ENCODE measurements at places on chromosomes 13 and 19.

DNA sequence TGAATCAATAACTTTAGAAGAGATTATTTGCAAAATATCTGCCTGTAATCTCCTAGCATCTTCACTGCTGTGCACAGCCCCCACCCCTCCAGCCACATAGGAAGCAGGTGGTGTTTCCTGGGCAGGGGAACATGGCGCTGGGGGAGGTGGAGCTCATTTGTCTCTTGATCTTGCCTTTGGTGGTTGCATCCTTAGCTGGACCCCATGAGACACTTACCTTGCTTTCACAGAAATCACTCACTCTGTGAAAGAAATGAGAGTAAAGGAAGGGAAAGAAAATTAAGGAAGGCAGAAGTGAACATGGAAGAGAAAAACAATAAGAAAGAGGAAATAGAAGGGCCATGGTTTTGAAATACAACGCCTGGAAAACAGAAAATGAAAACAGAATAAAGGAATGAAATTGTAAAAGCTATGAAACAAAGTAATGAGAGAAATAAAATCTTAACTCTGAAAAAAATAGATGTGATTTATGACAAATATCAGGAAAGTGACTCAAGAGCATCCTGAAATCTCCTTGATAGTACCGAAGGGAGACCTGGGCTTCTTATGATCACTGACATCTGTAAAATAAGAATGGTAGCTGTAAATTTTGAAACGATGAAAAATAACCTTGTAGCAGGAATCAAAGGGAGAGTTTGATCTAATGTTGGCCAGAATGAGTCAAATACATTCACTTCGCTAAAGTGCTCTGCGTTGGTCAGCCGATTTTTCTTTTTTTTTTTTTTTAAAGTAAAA lies 17.2 kb upstream of the RNASEH2B start:
- DNase-seq = no peak

GRCh38 chr19:42175952-42176648 lies 41.4 kb downstream of the DEDD2 start:
- no peak for DNase-seq

- no peak for DNase-seq
These were observed 89.8 kb upstream of the MYCBP2 start for GRCh38 chr13:77416666-77417212.

GRCh38 chr19:31232871-31233270 lies 116.4 kb downstream of the TSHZ3 start:
- DNase-seq = no peak

- DNase-seq = no peak
These were observed 16.8 kb downstream of the MBD3L2B start for GRCh38 chr19:7004313-7004931.

GRCh38 chr19:32870981-32871451 lies 1.4 kb upstream of the SLC7A9 start:
- no peak for DNase-seq

GRCh38 chr13:45895881-45896280 lies 44.3 kb upstream of the SIAH3 start:
- DNase-seq = no peak

DNA sequence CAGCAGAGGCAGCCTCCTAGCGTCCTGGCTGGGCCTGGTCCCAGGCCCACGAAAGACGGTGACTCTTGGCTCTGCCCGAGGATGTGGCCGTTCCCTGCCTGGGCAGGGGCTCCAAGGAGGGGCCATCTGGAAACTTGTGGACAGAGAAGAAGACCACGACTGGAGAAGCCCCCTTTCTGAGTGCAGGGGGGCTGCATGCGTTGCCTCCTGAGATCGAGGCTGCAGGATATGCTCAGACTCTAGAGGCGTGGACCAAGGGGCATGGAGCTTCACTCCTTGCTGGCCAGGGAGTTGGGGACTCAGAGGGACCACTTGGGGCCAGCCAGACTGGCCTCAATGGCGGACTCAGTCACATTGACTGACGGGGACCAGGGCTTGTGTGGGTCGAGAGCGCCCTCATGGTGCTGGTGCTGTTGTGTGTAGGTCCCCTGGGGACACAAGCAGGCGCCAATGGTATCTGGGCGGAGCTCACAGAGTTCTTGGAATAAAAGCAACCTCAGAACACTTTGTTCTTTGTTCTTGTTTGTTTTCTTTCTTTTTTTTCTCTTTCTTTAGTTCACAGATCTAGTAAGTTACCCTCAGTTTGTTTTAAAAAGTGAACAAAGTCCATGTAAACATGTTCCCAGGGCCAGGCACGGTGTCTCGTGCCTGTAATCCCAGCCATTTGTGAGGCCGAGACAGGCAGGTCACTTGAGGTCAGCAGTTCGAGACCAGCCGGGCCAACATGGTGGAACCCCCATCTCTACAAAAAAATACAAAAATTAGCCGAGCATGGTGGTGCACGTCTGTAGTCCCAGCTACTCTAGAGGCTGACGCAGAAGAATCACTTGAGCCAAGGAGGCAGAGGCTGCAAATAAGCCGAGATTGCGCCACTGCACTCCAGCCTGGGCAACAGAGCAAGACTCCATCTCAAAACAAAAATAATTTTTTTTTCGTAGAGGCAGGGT lies 10.2 kb downstream of the ANGPTL4 start:
- no peak for DNase-seq

- DNase-seq = no peak
These were observed 10.6 kb downstream of the CCDC8 start for GRCh38 chr19:46402725-46403124.

DNA sequence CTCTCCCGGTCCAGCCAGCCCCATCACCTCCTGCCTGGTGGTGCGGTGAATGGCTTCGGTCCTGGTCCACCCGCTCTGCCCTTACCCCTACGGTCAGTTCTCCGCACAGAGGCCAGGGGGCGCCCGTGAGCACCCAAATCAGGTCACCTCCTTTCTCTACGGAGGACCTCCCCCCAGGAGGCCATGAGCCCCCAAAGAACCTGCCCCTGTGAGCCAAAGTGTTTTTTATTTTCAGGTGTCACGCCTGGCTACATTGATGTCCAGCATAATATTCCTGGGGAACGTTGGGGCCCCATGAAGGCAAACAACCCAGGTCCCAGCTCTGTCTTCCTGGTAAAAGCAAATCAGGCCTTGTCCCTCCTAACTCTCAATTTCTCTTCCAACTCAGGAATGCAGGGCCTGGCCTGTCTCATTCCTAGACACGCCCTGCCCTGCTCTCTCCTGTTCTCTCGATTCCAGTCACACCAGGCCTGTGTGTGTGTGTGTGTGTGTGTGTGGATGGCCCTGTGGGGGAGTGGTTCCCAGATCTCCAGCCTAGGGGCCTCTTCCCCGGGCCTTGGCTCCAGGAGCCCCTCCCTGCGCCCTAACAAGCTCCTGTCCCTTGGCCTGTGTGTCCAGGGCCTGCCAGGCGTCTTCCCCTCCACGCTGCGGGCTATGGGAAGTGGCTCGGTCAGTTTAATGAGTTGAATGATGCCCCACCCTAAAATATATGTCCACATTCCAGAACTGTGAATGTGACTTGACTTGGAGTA lies 9.7 kb upstream of the GIPC1 start:
- DNase-seq = peak; percentile 86
